Activated CD4-positive, alpha-beta T cell treated with anti-CD3 and anti-CD28 coated beads for 36 hours (primary cell): ENCODE measurements at places on chromosomes 3 and 15. TPM values are rescaled to one million over a fixed set of nuclear protein-coding genes. Genes with fewer than 3 reads are reported as not detected.

DNA sequence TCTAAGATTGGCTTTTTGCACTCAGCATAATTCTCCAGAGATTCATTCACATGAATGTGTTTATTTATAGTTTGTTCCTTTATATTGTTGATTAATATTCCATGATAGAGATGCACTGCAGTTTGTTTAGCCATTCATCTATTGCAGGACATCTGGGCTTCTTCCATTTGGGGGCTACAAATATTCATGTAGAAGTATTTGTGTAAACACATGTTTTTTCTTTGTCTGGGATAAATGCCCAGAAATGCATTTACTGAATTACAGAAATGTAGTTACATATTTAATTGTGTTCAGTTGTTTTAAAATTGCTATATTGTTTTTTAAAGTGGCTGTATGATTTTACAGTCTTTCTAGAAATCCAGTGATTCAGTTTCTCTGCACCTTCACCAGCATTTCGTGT lies 635.0 kb downstream of the ZIC1 start:
- no peaks in the 10 kb centered on the region for H3K4me1 ChIP-seq
- DNase-seq = no peak
- H3K4me3 ChIP-seq = no peak overlapping the region
- H3K27me3 ChIP-seq = no peaks in the 10 kb centered on the region
- H3K36me3 ChIP-seq = no peaks in the 10 kb centered on the region

DNA sequence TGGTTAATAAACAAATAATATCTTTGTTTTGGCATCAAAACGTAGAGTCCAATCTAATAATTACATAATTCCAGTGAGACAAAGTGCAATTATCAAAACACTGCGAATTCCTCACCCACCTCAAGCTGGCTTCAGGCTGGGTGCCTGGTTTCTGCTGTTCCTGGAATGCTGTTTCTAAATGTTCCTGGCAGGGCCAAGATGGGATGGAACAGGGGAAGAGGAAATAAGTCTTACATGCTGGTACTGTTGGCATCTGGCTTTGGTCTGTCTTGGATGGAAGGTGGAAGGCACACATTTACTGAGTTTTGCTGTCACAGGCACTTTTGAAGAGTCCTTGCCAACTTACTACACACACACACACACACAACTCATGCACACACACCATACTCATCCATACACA lies 101.9 kb upstream of the SLCO3A1 start:
- H3K4me1 ChIP-seq = no peaks in the 10 kb centered on the region
- no peak overlapping the region for H3K4me3 ChIP-seq
- H3K27ac ChIP-seq = no peak overlapping the region
- no peaks in the 10 kb centered on the region for H3K36me3 ChIP-seq
- no peak for DNase-seq

- peaks cover 4% of the 10 kb centered on the region for H3K27me3 ChIP-seq
- peak overlapping the region; percentile 58 for H3K27ac ChIP-seq
- peaks cover 90% of the 10 kb centered on the region for H3K4me1 ChIP-seq
- H3K36me3 ChIP-seq = peaks cover 3% of the 10 kb centered on the region
- peak; percentile 56 for DNase-seq
- H3K4me3 ChIP-seq = no peak overlapping the region
These were observed 266.3 kb downstream of the RPLP1 start for GRCh38 chr15:69718916-69719315.

DNA sequence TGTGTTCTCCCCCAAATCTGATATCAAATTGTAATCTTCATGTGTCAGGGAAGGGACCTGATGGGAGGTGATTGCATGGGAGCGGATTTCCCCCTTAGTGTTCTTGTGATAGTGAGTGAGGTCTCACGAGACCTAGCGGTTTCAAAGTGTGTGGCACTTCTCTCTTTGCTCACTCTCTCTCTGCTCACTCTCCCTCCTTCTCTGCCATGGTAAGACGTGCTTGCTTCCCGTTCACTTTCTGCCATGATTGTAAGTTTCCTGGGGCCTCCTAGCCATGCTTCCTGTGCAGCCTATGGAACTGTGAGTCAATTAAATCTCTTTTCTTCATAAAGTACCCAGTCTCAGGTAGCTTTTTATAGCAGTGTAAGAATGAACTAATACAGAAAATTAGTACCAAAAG lies 30.6 kb upstream of the OR5H6 start:
- H3K27me3 ChIP-seq = peaks cover 14% of the 10 kb centered on the region
- DNase-seq = no peak
- H3K4me1 ChIP-seq = no peaks in the 10 kb centered on the region
- no peak overlapping the region for H3K4me3 ChIP-seq

- no peak overlapping the region for H3K4me3 ChIP-seq
- DNase-seq = no peak
- H3K36me3 ChIP-seq = no peaks in the 10 kb centered on the region
- no peak overlapping the region for H3K27ac ChIP-seq
- no peaks in the 10 kb centered on the region for H3K4me1 ChIP-seq
These were observed 12.3 kb downstream of the TM4SF18 start for GRCh38 chr3:149321136-149321535.

GRCh38 chr15:39874890-39875549 lies 45.0 kb downstream of the GPR176 start:
- no peak overlapping the region for H3K27ac ChIP-seq
- H3K27me3 ChIP-seq = peaks cover 2% of the 10 kb centered on the region
- peaks cover 10% of the 10 kb centered on the region for H3K4me1 ChIP-seq
- DNase-seq = peak; percentile 48
- no peaks in the 10 kb centered on the region for H3K36me3 ChIP-seq
- no peak overlapping the region for H3K4me3 ChIP-seq

DNA sequence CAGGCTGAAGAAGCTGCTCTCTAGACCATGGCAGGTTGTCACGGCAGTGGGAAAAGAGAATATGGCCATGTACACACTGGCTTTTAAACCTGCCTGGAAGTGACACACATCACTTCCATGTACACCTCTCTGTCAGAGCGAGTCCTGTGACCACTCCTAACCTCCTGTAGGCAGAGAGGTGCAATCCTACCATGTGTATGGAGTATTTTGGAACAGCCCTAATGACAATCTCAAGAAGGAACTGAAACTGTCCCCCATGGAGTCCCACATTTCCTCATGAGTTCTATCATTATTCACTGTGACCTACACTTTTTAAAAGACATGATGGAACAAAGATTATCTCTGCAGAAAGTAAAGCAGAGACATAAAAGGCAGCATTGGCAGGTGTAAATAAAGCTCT lies 153.4 kb upstream of the PFN2 start:
- DNase-seq = no peak
- H3K4me3 ChIP-seq = no peak overlapping the region
- no peaks in the 10 kb centered on the region for H3K4me1 ChIP-seq
- H3K36me3 ChIP-seq = no peaks in the 10 kb centered on the region
- H3K27me3 ChIP-seq = peaks cover 23% of the 10 kb centered on the region

DNA sequence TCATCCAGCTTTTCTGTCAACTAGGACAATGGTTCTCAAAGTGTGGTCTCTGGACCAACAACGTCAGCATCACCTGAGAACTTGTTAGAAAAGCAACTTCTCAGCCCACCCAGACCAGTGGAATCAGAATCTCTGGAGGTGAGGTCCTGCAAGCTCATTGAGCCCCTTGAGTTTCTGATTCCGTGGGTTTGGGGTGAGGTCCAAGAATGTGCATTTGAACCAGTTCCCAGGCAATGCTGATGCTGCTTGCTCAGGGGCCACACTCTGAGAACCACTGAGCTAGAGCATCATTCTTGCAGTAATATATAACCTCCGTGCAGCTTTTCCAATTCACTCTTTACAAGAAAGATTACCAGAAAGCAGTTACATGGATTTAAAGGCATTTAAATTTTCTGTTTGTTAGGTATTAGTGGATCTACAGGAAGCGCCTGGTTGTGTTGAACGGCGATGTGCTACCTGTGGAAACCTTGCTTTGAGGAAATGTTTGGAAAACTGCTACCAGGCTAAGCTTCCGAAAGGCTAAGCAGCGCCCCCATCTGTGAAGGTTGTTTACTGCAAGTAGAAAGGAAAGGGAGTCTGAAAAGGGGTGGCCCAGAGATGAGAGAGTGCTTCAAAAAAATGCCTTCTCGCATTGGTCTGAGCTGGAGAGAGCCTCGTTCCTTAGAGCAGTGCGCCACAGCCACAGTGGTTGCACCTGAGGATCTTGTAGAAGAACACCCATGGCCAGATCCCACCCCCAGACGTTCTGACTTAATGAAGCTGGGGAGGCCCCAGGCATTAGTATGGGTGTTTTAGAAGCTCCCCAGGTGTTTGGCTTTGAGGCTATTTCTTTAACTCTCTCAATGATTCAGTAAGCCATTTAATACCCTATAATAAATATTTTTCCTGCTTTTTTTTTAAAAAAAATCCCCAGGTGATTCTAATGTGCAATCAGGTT lies 50.0 kb downstream of the RLBP1 start:
- peaks cover 30% of the 10 kb centered on the region for H3K4me1 ChIP-seq
- no peak overlapping the region for H3K27ac ChIP-seq
- no peaks in the 10 kb centered on the region for H3K27me3 ChIP-seq
- no peak overlapping the region for H3K4me3 ChIP-seq
- peak; percentile 65 for DNase-seq
- peaks cover 7% of the 10 kb centered on the region for H3K36me3 ChIP-seq

DNA sequence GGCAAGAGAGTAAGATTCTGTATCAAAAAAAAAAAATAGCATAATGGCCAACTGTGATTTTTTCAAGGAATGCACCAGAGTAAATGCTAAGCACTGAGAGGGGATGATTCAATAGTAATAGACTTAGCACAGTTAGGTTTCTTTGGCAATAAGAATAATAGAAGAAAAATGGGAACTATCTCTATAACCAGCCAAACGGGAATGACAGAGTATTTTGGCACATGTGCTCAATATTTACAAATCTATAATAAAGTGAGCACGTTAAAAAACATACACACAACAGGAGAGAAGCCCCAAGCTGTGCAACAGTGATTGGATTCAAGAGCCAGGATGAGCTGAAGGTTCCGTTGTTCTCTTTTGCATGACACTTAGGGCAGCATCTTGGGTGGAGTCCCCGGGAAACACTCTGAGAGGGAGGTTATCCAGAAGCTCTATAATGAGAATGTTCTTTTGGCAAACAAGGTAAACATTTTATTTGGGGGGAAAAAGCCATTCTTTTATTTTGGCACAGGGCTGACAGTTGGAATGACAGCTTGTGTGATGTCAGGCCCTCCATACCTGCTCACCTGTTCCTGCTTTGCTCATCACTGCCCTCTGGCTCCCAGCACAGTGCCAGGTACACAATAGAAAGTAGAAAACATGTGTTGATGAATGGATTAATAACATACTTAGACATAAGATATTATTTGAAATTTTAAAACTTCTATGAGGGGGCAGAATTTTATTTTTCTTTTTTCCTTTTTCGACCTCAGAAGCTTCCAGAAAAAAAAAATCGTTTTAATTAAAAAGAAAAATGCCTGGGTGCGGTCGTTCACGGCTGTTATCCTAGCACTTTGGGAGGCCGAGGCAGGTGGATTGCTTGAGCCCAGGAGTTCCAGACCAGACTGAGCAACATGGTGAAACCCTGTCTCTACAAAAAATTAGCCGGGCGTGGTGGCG lies 44.0 kb upstream of the MUC4 start:
- peaks cover 11% of the 10 kb centered on the region for H3K4me1 ChIP-seq
- DNase-seq = no peak
- no peak overlapping the region for H3K4me3 ChIP-seq
- H3K27ac ChIP-seq = no peak overlapping the region

- peaks cover 5% of the 10 kb centered on the region for H3K36me3 ChIP-seq
- DNase-seq = no peak
- H3K4me3 ChIP-seq = no peak overlapping the region
- H3K4me1 ChIP-seq = peaks cover 8% of the 10 kb centered on the region
- peaks cover 21% of the 10 kb centered on the region for H3K27me3 ChIP-seq
These were observed 49.8 kb downstream of the PPCDC start for GRCh38 chr15:75073197-75073596.

GRCh38 chr3:114093596-114093995 lies 37.1 kb downstream of the QTRT2 start:
- H3K4me3 ChIP-seq = no peak overlapping the region
- no peak for DNase-seq
- peaks cover 6% of the 10 kb centered on the region for H3K27me3 ChIP-seq
- no peak overlapping the region for H3K27ac ChIP-seq

GRCh38 chr3:72274493-72275330 lies 489.8 kb upstream of the PROK2 start:
- peak overlapping the region; percentile 5 for H3K27ac ChIP-seq
- no peak for DNase-seq
- no peaks in the 10 kb centered on the region for H3K36me3 ChIP-seq
- peaks cover 3% of the 10 kb centered on the region for H3K27me3 ChIP-seq
- H3K4me3 ChIP-seq = no peak overlapping the region
- peaks cover 35% of the 10 kb centered on the region for H3K4me1 ChIP-seq

GRCh38 chr15:56281145-56281544 lies 37.5 kb upstream of the RFX7 start:
- H3K4me3 ChIP-seq = no peak overlapping the region
- H3K27me3 ChIP-seq = no peaks in the 10 kb centered on the region
- H3K4me1 ChIP-seq = no peaks in the 10 kb centered on the region
- peaks cover 5% of the 10 kb centered on the region for H3K36me3 ChIP-seq

DNA sequence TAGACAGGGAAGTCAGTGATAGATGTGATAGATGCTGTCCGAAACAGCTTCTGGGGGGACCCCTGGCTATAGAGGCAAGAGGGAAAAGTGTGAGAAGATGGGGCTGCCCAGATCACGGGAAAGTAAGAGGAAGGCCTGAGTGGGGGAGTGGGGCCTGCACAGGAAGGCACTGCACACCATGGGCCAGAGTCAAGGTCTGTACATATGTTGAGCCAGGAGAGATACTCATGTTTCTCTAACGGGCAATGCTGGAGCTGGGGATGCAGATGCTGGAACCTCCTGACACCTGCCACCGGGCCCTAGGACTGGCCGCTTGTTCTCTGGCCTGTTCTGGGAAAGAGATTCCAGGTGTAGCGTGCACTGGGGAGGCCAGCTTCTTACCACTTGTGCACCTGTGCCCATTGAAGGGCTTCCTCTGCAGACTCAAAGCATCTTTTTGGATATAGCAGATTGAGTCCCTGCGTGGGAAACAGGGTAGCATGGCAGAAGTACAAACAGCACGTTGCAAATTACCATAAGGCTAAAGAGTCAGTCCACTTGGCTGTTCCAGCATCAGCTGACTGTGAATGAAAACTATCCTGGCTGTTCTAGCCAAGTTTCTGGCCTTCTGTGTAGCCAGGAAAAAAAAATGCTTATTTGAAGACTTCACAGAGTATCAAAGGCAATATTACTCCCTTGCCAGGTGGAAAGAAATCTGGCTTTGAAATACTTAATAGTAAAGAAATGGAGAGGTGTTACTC lies 77.1 kb upstream of the GSK3B start:
- no peak for DNase-seq
- no peak overlapping the region for H3K27ac ChIP-seq
- H3K27me3 ChIP-seq = no peaks in the 10 kb centered on the region
- H3K36me3 ChIP-seq = no peaks in the 10 kb centered on the region
- H3K4me3 ChIP-seq = no peak overlapping the region

- no peak for DNase-seq
- no peak overlapping the region for H3K4me3 ChIP-seq
- H3K4me1 ChIP-seq = no peaks in the 10 kb centered on the region
- H3K36me3 ChIP-seq = no peaks in the 10 kb centered on the region
- H3K27ac ChIP-seq = no peak overlapping the region
These were observed 286.5 kb downstream of the SQOR start for GRCh38 chr15:45921376-45921775.

GRCh38 chr3:98726084-98726483 lies 37.1 kb upstream of the ST3GAL6 start:
- no peaks in the 10 kb centered on the region for H3K4me1 ChIP-seq
- H3K4me3 ChIP-seq = no peak overlapping the region
- H3K27me3 ChIP-seq = peaks cover 13% of the 10 kb centered on the region
- no peak for DNase-seq
- no peaks in the 10 kb centered on the region for H3K36me3 ChIP-seq
- no peak overlapping the region for H3K27ac ChIP-seq

ZFYVE19 gene
- total RNA-seq = 27.5 TPM

TM4SF18 gene
- total RNA-seq = not detected

GUCA1C gene
- total RNA-seq = not detected

NR1I2 gene
- total RNA-seq = 0.40 TPM

CHL1 gene
- total RNA-seq = not detected

CCDC39 gene
- total RNA-seq = not detected

CLDN18 gene
- not detected for total RNA-seq

MINAR1 gene
- total RNA-seq = 0.39 TPM

PROK2 gene
- 0.37 TPM for total RNA-seq

NUP210 gene
- 123 TPM for total RNA-seq
